Right lung (tissue), 10 donors: ENCODE measurements at places on chromosomes 16 and 17. TPM values are rescaled to one million over a fixed set of nuclear protein-coding genes. Genes with fewer than 3 reads are reported as not detected.

- DNase-seq, result no peak
These were observed 421.0 kb downstream of the WWOX start for GRCh38 chr16:78520470-78520869.

- peak; percentile 53 for DNase-seq
These were observed 10.4 kb downstream of the CDIPT start for GRCh38 chr16:29852654-29853053.

DNA sequence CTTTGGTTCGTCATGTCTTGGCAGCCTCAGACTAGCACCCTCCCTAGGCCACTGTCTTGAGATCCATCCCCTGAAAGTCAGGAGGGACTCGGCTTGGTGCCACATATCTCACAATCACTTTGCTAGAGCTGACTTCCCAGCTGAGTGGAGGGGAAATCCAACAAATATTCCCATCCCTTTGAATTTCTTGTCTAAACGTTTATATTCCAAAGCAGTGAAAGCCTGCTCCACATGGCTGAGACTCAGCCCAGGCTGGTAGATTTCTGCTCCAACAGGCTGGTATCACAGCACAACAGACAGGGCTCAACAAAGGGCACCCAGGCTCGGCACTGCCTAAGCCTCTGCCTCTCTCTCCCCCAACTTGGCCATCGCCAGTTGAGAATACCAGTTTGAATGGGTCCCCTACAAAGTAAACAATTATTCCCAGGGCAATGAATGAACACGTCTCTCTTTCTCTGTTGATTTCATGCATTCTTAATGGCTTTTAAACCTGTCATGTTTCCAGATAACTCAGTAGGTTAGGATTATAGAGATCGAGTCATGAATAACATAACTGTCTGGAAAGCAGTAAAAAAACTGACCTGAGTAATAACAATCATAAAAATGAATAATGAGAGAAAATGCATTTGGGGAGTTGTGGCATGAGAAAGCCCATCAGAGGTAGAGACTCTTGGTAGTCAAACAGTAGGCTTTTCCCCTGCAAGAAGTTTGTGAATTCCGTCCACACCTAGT lies 1.0 kb downstream of the KRT13 start:
- DNase-seq, result no peak

DNA sequence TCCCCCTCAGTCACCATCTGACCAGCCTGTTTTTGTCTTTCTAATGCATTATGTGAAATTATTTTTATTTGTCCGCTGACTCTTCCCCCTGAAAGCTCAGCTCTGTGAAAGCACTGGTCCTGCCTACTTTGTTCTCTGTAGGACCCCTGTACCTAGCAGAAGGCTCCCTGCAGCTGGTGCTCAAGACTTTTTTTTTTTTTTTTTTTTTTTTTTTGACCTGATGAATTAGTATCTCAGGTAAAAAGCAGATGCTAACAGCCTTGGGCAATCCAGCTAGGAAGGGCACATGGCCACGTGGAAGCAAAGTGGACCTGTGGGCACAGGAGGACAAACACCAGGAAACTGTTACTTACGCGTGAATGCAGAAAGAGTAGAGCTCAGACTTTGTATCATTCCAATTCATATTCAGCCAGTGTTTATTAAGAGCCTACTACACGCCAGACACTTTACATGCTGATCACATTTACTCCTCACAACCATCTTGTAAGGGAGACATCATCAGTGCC lies 629 bp upstream of the UNC119 start:
- DNase-seq, result no peak

- no peak for DNase-seq
These were observed 17.3 kb downstream of the LLGL2 start for GRCh38 chr17:75542728-75543336.

- no peak for DNase-seq
These were observed 12.6 kb upstream of the BAIAP2 start for GRCh38 chr17:81022344-81022676.

- no peak for DNase-seq
These were observed 11.8 kb upstream of the CLTC start for GRCh38 chr17:59607817-59608403.

DNA sequence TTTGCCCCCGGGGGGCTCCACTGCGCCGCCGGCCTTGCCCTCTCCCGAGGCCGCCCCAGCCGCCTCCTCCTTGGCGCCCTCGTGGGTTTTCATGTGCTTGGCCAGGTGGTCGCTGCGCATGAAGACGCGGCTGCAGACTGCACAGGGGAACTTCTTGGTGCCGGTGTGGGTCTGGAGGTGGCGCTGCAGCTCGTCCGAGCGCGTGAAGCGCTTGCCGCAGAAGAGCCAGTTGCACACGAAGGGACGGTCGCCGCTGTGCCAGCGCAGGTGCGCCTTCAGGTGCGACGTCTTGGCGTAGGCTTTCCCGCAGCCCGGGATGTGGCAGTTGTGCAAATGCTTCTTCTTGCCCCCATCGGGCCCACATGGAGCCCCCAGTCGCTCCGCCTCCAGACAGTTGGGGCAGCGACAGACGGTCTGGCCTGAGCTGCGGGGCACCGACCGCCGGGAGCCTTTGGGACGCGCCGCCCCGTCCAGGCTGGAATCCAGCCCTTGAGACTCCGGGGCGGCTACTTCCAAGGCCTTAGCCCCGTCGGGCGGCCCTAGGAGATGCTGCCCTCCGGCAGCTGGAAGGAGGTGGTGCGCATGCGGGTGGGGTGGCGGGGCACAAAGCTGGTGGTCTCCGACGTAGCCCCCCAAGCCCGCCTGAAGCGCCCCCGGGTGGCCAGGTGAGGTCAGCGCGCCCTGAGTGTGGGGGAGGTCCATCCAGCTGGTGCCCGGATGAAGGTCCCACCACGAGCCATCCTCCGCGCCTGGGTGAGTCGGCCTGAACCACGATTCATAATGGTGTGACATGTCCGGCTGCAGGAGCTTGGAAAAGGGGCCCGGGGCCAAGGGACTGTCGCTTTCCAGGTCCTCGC lies 3.4 kb downstream of the SP6 start:
- no peak for DNase-seq

DNA sequence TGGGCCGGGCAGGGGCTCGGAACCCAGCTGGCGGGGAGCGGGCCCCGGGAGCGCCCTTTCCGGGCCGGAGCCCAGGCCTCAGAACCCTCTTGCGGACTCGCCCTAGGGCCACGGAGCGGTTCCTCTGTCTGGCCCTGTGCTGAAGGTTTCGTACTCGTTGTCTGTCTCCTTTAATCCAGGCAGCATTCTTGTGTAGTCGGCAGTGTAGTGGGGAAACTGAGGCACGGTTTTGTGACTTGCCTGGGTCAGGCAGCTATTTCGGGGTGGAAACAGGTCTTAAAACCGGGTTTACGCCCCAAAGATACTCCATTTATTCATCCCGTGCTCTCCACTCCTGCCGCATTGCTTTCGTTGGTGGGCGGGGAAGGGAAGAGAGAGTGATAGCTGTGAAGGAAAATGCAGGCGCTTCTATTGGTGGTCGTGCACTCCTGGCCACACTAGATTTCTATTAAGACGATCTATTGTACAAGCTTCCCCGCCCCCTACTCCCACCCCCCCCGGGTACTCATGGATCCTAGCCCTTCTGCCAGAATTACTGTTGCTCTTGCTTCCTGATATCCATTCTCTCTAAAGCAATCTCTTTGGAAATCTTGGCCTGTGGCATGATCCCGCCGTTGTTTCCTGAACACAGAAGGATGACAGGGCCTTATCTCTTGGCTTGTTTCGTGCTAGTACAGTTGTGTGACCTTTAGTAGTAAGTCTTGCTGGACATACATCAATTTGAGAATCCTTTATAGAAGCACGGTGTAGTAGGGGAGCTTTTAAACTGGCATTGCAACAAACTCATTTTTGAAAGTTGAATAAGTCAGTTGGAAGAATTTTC lies 751 bp downstream of the DCAF7 start:
- peak; percentile 40 for DNase-seq

DNA sequence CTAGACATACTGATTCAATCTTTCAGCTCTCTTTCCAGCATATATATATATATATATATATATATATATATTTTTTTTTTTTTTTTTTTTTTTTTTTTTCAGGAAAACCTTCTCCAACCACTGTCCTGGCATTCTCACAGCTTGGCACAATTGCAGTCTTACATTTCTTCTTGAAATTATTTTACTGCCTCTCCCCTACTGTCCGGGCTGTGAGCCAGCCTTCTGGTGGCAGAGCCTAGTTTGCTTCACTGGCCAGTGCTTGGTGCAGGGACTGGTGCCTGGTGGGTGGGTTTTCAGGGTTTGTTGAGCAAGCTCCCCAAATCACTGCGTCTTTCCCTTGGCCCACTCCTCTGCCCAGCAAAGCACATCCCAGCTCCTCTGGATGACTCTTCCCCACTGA lies 28.5 kb downstream of the PRSS54 start:
- no peak for DNase-seq

DNA sequence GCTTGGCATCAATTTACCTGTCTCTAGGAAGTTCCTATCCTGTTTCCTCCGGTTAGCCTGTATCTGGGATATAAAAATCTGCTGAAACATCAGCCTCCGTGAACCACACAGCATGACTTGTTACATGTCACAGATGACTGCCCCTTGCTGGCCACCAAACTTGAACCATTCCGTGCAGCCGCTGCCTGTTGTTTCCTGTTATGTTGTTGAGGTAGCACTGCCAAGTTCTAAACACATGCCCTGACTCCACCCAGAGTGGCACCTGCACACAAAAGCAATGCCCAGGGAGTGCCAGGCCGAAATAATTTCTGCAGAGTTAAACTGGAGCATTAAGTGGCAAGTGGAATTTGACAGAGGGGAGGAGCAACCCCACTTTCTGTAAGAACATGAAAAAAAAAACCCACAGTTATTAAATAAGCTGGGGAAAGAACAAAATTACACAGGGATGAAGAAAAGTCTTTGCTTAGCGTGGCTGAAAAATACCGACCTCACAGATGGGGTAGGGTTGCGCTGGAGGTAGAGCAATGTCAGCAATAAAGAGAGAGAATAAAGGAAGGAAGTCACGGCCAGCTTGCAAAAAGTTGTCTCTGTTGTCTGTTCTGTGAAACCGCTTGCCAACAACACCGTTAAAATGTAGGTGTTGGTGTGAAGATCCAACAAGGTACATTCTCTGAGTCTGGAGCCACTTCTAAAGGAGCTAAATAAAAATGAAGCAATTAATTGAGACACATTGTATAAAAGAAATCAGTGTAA lies 174.6 kb upstream of the CDH13 start:
- DNase-seq, result no peak

GRCh38 chr16:81495321-81496234 lies 51.0 kb downstream of the CMIP start:
- no peak for DNase-seq

GRCh38 chr17:44209786-44210341 lies 9.6 kb downstream of the UBTF start:
- no peak for DNase-seq

DNA sequence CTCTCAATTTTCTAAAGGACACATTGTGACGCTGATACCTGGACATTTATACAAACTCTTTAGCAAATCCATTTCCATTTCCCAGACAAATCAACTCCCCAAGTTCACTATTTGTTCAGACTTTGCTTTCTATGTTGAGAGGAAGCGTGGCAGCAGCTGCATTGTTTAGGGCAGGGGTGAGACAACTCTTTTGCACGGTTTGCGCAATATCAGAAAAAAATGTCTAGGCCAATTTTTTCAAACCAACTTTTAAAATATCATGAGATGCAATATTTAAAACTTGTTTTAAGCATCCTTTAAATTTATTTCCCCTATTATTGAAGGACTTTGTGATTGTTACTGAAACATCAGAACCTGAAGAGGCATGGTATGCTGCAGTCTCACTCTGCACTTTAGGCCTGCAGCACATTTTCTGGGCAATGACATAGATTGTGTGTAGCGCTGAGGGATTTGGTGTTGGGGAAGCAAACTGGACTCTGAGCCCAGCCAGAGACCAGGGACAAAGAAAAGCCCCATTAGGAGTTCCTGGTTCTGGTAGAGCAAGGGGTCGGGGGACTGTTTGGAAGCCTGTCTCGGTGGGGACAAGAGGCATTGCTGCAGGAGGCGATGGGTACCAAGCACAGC lies 6.4 kb upstream of the CCDC182 start:
- DNase-seq, result peak; percentile 52

DNA sequence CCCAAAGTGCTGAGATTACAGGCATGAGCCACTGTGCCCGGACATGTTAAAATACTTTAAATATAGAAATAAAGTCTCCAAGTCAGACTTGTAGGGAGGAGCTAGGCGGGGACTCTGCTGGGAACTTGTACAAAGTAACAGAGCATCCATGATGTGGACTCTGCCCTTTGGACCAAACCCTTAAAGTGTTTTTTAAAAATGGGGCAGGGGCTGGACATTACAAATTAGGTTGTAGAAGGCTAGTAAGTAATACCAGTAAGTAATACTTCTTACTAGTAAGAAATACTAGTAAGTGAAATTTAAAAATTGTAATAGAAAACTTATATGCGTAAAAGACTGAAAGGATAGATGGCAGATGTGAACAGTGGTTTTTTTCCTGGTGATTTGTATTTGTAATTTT lies 9.7 kb upstream of the SPATA32 start:
- no peak for DNase-seq

GRCh38 chr16:54579106-54579728 lies 292.6 kb upstream of the IRX3 start:
- DNase-seq, result peak; percentile 51

GRCh38 chr16:57479976-57480753 lies 6.1 kb downstream of the DOK4 start:
- no peak for DNase-seq

DNA sequence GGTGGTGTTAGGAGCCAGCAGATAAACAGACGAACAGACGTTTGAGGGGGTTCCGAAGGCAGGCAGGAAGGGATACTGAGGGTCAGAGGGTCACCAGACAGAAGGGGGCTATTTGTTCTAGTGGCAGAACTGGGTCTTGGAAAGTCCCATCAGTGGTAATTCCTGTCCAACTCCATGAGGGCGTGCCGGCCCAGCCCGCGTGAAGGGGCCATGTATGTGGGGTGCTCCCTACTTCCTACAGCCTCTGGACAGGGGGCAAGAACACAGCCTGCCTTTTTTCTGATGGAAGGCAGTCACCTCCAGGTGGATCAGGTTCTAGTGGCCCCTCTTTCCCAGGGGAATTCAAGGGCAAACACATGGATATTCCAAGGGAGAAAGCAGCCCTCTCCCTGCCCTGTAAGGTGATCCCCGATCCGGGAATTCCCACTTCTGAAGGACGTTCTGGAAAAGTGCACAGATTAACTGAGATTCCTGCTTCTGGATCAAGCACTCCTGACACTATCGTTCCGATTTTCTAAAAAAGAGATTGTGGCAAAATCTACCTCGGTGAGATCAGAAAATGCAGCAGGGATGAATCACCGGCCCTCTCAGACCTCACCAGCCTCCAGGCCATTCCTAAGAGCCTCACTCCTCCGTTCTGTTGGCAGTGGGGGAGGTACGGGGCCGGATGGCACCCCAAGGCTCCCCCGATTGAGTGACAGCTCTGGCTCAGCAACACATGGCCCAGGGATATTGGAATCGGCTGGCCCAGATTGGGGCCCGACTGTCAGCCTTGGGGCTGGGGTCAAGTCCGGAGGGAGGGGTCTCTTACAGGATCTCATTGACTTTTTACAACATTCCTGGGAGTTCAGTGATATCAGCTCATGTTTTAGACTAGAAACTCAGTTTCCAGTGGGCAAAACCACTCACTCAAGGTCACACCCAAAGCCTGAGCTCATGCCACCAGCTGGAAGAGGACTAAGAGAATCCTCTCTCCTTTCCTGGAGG lies 12.4 kb downstream of the STX1B start:
- no peak for DNase-seq

The MT1G gene
- polyA plus RNA-seq, result 1.1 TPM

The TMC6 gene
- 23.7 TPM for polyA plus RNA-seq

The CCDC200 gene
- 16.3 TPM for polyA plus RNA-seq

The TMED6 gene
- polyA plus RNA-seq, result 4.0 TPM

The SSTR5 gene
- 0.08 TPM for polyA plus RNA-seq

The TMEM98 gene
- 309 TPM for polyA plus RNA-seq

The STARD3 gene
- 62.7 TPM for polyA plus RNA-seq
